Upper lobe of left lung (tissue), 6 donors: ENCODE measurements at places on chromosomes 12 and 14. TPM values are rescaled to one million over a fixed set of nuclear protein-coding genes. Genes with fewer than 3 reads are reported as not detected.

- H3K27me3 ChIP-seq = no peaks in the 10 kb centered on the region
- H3K4me1 ChIP-seq = no peaks in the 10 kb centered on the region
- peak; percentile 23 for DNase-seq
- H3K4me3 ChIP-seq = no peak overlapping the region
Observed at GRCh38 chr12:11958221-11959091, 112.3 kb upstream of the BCL2L14 start.

- H3K27ac ChIP-seq = no peak overlapping the region
- no peaks in the 10 kb centered on the region for H3K27me3 ChIP-seq
- DNase-seq = no peak
- H3K4me3 ChIP-seq = no peak overlapping the region
Observed at GRCh38 chr14:39203659-39204606, 28.9 kb downstream of the PNN start.

GRCh38 chr12:115172521-115172920 lies 488.5 kb upstream of the TBX3 start:
- no peaks in the 10 kb centered on the region for H3K27me3 ChIP-seq
- no peak for DNase-seq
- no peak overlapping the region for H3K27ac ChIP-seq
- no peaks in the 10 kb centered on the region for H3K36me3 ChIP-seq

- H3K4me3 ChIP-seq = no peak overlapping the region
- no peaks in the 10 kb centered on the region for H3K4me1 ChIP-seq
Observed at GRCh38 chr14:29900609-29901350, 26.9 kb downstream of the PRKD1 start.

DNA sequence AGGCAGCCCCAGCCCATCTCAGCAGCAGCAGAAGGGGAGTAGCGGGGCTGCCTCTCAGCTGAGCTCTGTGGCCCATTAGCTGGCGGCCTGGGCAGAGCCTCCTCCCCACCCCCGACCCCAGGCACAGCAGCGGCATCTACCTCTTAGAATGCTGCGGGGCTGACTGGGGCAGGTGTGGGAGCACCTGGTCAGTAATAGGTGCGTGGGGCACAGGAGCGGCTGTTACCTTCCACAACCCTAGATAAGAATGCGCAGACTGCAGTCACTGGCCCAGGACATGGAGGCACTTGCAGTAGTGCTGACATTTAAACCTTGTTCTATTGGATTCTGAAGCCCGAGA lies 35.6 kb downstream of the SYNE3 start:
- H3K27me3 ChIP-seq = no peaks in the 10 kb centered on the region
- no peak for DNase-seq
- H3K4me1 ChIP-seq = peaks cover 12% of the 10 kb centered on the region
- H3K27ac ChIP-seq = no peak overlapping the region
- no peak overlapping the region for H3K4me3 ChIP-seq
- no peaks in the 10 kb centered on the region for H3K36me3 ChIP-seq

DNA sequence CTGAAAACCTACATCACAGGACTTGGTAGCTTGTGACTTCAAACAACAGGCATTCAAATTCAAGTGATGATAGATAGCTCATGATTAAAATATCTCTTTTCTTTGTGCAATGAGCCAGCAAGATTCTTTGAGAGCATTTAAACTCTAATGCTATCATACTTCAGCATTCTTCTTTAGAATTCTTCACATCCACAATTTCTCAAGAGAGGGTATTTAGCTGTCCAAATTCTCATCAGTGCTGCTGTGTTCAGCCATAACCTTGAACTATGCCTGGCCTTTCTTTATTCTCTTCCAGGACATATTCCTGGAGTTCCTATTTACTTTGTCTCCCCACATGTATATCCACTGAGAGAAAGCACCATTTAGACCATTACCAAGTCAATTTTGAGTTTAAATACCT lies 321.1 kb downstream of the EGLN3 start:
- DNase-seq = no peak
- no peak overlapping the region for H3K27ac ChIP-seq
- no peaks in the 10 kb centered on the region for H3K4me1 ChIP-seq
- no peaks in the 10 kb centered on the region for H3K36me3 ChIP-seq

- H3K4me1 ChIP-seq = peaks cover 5% of the 10 kb centered on the region
- no peak overlapping the region for H3K4me3 ChIP-seq
- H3K27me3 ChIP-seq = no peaks in the 10 kb centered on the region
- H3K36me3 ChIP-seq = no peaks in the 10 kb centered on the region
- no peak overlapping the region for H3K27ac ChIP-seq
Observed at GRCh38 chr12:101945369-101946232, 68.2 kb downstream of the DRAM1 start.

Gene NR1H4
- not detected for total RNA-seq

Gene GPR135
- total RNA-seq = 10.5 TPM

GRCh38 chr12:92436856-92437255 lies 265.9 kb upstream of the PLEKHG7 start:
- H3K4me3 ChIP-seq = no peak overlapping the region
- H3K27me3 ChIP-seq = no peaks in the 10 kb centered on the region
- DNase-seq = no peak
- H3K27ac ChIP-seq = no peak overlapping the region

GRCh38 chr12:55797068-55797467 lies 20.5 kb downstream of the SARNP start:
- H3K27ac ChIP-seq = no peak overlapping the region
- H3K4me1 ChIP-seq = no peaks in the 10 kb centered on the region
- no peak for DNase-seq
- H3K27me3 ChIP-seq = no peaks in the 10 kb centered on the region

Gene CABP1
- not detected for total RNA-seq

Gene HOXC11
- total RNA-seq = not detected

DNA sequence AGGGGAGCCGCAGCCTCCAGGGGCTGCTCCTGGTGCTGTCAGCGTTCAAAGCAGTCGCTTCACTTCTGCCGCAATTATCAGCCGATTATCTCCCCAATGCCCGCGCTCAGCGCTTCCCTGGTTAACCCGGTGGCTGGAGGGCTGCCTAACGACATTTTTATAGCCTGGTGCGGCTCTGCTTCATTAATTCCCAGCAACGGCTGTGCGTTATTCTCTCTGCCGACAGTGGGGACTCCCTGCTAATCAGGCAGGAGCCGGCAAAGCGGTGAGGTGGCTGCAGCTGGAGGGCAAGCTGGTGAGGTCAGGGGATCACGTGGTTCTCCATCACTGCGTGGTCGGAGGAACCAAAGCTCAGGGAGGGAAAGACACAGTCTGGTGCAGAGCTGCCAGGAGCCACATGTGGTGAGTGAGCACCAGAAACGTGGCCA lies 62.9 kb downstream of the GLRX5 start:
- no peak for DNase-seq
- no peak overlapping the region for H3K27ac ChIP-seq
- no peaks in the 10 kb centered on the region for H3K4me1 ChIP-seq
- H3K36me3 ChIP-seq = no peaks in the 10 kb centered on the region
- no peaks in the 10 kb centered on the region for H3K27me3 ChIP-seq

- DNase-seq = no peak
- H3K27me3 ChIP-seq = peaks cover 6% of the 10 kb centered on the region
- no peaks in the 10 kb centered on the region for H3K4me1 ChIP-seq
- H3K4me3 ChIP-seq = no peak overlapping the region
- no peak overlapping the region for H3K27ac ChIP-seq
Observed at GRCh38 chr14:100828031-100828769, 2.3 kb downstream of the MEG3 start.

DNA sequence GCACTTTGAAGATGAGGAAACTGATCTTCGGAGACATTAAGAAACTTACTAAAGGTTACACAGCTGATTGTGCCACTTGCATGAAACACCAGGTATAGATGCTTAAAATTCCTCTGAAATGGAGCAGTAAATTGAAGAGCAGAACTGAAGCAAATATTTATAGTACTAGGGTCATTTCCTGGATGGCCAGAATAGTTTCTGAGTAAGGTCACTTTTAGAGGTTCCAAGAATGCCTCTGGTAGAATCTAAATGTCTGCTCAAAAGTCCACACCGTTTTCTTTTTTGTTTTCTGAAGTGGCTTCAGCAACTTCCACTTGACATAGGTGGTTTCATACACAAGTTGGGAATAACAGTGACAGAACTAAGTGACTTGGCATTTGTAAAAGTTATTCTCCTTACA lies 19.4 kb downstream of the TPH2 start:
- H3K36me3 ChIP-seq = no peaks in the 10 kb centered on the region
- DNase-seq = no peak
- H3K4me3 ChIP-seq = no peak overlapping the region

- H3K4me3 ChIP-seq = no peak overlapping the region
- DNase-seq = no peak
- no peaks in the 10 kb centered on the region for H3K4me1 ChIP-seq
- no peaks in the 10 kb centered on the region for H3K27me3 ChIP-seq
- H3K36me3 ChIP-seq = no peaks in the 10 kb centered on the region
Observed at GRCh38 chr12:20197411-20197810, 170.9 kb upstream of the PDE3A start.

Gene CLEC6A
- not detected for total RNA-seq

GRCh38 chr12:62471734-62472133 lies 5.1 kb downstream of the MON2 start:
- no peak overlapping the region for H3K4me3 ChIP-seq
- H3K27ac ChIP-seq = no peak overlapping the region
- no peaks in the 10 kb centered on the region for H3K36me3 ChIP-seq
- H3K27me3 ChIP-seq = no peaks in the 10 kb centered on the region
- H3K4me1 ChIP-seq = peaks cover 57% of the 10 kb centered on the region

GRCh38 chr12:109310247-109311125 lies 1.4 kb upstream of the FOXN4 start:
- H3K27me3 ChIP-seq = peaks cover 6% of the 10 kb centered on the region
- no peaks in the 10 kb centered on the region for H3K36me3 ChIP-seq
- H3K4me3 ChIP-seq = no peak overlapping the region
- no peak for DNase-seq

Gene DENND5B
- total RNA-seq = 4.7 TPM

GRCh38 chr12:46560874-46561273 lies 188.3 kb upstream of the SLC38A2 start:
- H3K27me3 ChIP-seq = no peaks in the 10 kb centered on the region
- no peak overlapping the region for H3K27ac ChIP-seq
- H3K36me3 ChIP-seq = no peaks in the 10 kb centered on the region
- H3K4me3 ChIP-seq = no peak overlapping the region

DNA sequence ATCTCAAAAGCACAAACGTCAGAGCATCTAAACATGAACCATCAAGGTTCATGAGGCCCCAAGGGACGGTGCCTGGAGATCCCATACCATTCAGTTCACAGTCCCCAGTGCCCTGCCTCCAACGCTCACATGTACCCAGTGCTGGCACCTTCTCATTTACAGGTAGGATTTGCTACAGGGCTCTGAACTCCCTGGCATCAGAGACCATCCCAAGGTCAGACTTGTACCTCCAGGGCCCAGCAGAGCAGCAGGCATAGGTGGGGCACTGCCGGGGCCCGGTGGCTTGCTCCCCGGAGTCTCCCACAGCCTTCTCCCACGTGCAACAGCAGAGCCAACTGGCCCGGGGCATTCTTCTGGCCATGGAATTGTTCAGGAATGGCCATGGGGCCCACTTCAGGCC lies 114.8 kb downstream of the BCL11B start:
- peaks cover 9% of the 10 kb centered on the region for H3K4me1 ChIP-seq
- no peaks in the 10 kb centered on the region for H3K27me3 ChIP-seq
- H3K36me3 ChIP-seq = no peaks in the 10 kb centered on the region
- no peak overlapping the region for H3K27ac ChIP-seq
- peak; percentile 4 for DNase-seq

DNA sequence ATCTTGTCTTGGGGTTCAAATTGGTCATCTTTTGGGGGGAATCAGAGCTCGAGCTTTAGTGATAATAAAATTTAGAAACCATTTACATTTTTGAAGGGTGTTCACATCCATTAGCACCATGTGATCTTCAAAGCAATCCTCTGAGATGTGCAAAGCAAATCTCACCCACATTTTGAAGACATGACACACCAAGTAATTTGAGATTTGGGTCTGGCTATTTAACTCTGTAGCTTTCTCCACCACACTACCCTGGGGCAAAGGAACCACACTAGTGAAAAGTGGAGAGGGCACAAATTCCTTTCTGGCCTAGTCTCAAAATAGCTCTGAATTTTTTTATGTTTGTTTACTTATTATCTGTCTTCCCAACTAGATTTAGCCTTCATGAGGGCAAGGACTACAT lies 46.6 kb upstream of the TMEM233 start:
- H3K4me1 ChIP-seq = no peaks in the 10 kb centered on the region
- no peaks in the 10 kb centered on the region for H3K36me3 ChIP-seq
- H3K27me3 ChIP-seq = no peaks in the 10 kb centered on the region
- no peak for DNase-seq

GRCh38 chr12:2198005-2198501 lies 145.3 kb downstream of the CACNA1C start:
- H3K36me3 ChIP-seq = no peaks in the 10 kb centered on the region
- no peak for DNase-seq
- no peaks in the 10 kb centered on the region for H3K4me1 ChIP-seq
- no peak overlapping the region for H3K27ac ChIP-seq
- H3K27me3 ChIP-seq = no peaks in the 10 kb centered on the region

GRCh38 chr12:115504306-115505290 lies 772.9 kb downstream of the MED13L start:
- no peaks in the 10 kb centered on the region for H3K4me1 ChIP-seq
- no peak overlapping the region for H3K4me3 ChIP-seq
- DNase-seq = peak; percentile 15
- no peaks in the 10 kb centered on the region for H3K36me3 ChIP-seq

DNA sequence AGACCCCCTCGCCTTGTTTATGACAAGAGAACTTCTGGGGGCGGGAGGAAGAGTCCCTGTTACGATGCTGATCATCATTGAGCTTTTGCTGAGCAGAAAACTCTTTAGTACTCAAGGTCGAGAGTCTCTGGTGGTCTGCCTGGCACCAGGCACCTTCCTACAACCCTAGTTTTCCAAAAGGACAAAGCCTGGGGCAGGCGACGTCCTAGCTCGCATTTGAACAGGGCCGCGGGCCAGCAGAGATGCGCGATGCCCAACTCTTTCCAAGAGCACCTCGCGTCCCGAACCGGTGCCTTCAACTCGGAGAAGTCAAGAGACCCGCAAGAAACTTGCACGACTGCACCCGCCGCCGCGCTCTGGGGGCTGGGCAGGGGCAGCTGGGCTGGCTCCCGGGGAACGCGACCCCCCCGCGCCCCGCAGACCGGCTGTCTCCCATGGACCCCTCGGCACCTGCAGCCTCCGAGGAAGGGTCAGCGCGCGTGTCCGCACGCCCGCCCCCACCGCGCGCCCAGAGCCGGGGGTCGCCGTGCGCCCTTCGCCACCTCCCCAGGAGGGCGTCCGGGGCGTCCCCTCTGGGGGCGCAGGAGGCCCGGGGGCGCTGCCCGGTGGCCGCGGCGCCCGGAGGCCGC lies 377 bp upstream of the BCL7A start:
- H3K4me3 ChIP-seq = peak overlapping the region; percentile 88
- H3K27me3 ChIP-seq = no peaks in the 10 kb centered on the region
- peak overlapping the region; percentile 82 for H3K27ac ChIP-seq
- DNase-seq = peak; percentile 88
- H3K4me1 ChIP-seq = peaks cover 4% of the 10 kb centered on the region

Gene IL23A
- 0.81 TPM for total RNA-seq
